ENCODE measurements at places on chromosomes 5 and 9. TPM values are rescaled to one million over a fixed set of nuclear protein-coding genes. Genes with fewer than 3 reads are reported as not detected.

GRCh38 chr5:90191352-90192045 is 218.1 kb downstream of the CETN3 start:
- DNase-seq = no peak

- peak; percentile 41 for DNase-seq
Measured at GRCh38 chr5:62306896-62307689, 1.1 kb downstream of the KIF2A start.

DNA sequence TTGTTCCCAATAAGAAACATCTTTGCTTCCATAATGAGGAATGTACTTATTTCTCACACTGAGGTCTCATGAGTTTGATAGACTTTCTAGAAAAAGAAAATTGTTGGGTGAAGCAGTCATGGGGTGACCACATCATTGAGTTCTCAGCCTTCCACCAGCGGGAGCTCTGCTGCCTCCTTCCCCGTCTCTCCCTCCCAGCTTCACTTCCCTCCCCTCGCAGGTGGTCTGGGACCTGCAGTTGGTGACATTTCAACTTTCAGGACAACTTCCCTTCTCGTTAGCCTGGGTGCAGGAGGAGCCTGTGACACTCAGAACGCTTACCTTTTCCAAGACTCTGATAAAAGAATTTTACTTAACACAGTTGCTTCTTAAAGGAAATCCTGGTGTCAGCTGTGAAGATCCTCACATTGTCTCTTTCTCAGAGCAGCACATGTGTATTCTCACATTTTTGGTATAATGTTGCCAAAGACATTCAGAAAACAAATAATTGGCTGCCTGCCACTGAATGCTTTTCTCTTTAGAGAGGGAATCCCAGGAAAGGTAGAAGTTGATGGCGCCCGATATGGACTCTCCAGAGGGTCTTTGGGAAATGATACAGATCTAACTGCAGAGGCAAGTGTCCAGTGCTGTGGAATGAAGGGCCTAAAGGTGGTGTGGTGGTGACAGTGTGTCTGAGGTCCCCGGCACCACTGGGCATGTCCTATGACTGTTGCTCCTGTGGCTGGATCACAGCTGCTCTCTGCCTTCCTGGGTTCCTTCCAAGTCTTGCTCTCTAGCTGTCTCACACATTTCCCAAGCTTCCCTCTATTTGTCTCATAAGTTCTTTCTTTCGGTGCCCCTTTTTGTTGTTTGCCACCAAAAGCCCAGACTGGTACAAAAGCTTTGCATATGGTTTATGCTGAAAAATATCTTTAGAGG is 238.1 kb downstream of the GAS1 start:
- DNase-seq = no peak

GRCh38 chr9:100160021-100160420 is 61.0 kb downstream of the INVS start:
- DNase-seq = no peak

DNA sequence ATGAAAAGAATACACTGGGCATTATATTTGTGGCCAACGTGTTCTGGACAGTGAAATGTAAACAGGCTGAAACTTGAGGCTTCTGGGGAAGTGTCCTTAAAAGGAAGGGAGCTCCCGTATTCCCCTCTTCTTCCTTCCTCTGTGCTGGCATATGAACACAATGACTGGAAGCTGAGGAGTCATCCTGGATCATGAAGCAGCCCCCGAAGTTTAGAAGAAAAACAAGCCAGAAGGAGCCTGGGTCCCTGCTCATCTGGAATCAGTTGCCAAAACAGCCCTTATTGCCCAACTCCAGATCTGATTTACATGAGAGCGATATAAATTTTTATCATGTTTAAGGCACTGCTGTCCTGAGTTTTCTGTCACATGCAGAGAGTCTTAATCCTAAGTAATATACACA is 65.4 kb upstream of the SLC1A1 start:
- DNase-seq = no peak

- DNase-seq = no peak
Measured at GRCh38 chr5:83042507-83042906, 34.7 kb downstream of the TMEM167A start.

DNA sequence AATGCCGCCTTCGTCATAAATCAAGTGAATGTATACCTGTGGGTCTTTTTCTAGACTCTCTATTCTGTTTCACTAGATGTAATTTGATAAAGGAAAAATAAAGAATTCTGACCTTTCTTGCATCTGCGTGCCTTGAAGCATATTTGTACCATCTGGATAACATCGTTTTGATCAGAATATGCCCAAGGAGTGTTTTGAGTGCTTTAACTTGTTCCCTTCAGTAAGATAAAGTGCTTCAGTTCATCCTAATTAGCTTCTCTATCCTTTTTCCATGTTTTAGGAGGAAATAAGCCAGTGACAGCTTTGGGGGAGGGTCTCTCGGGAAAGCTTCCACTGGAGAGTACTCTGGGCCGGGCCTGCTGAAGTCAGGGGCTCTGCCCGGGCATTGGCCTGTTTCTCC is 113.5 kb upstream of the DAP start:
- DNase-seq = no peak

DNA sequence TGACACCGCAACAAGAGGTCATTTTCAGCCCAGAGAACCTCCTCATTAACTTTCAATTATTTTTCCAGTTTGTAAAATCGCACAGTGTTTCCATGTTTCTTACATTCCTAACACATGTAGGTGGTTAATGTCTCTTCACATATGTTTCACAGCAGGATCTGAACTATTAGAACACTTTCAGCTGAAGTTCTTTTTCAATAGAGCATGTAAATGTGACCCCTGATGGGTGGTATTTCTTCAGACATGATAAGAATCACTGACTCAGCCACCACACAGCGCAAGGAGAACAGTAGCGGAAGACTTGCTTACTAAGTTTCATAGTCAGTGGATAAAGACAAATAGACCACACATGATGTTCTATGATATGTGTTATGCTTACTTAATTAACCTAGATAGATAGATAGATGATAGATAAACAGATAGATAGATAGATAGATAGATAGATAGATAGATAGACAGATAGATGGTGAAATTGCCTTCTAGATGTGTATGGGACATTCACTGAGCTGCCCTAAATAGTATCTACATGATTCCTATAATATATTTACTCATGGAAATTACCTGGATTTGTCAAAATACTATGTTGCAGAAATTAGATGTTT is 1992.1 kb upstream of the NUDT12 start:
- no peak for DNase-seq

DNA sequence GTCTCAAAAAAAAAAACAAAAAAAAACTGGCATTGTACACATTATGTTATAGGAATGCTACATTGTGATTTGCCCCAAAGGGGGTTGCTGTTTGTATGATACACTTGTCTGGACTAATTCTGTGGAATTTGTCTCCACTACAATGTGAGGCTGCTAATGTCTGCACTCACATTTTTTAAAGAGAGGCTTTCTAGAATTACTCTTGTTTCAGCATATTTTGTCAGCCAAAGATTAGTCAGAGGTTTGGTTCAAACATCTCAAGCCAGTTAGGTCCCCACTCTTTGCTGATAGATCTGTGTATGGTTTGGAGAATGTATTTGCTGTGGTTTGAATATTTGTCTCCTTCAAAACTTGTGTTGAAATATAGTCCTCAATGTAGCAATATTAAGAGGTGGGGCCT is 59.3 kb upstream of the ZNF169 start:
- no peak for DNase-seq

- peak; percentile 89 for DNase-seq
Measured at GRCh38 chr9:35489313-35490154, at the start of gene RUSC2. RUSC2 (plus strand) TSS chr9:35490111; CDS start chr9:35546522, 56,411 bp downstream.

GRCh38 chr5:96615223-96615622 is 47.0 kb upstream of the CAST start:
- no peak for DNase-seq

- no peak for DNase-seq
Measured at GRCh38 chr9:89078860-89079259, 87.6 kb downstream of the S1PR3 start.

DNA sequence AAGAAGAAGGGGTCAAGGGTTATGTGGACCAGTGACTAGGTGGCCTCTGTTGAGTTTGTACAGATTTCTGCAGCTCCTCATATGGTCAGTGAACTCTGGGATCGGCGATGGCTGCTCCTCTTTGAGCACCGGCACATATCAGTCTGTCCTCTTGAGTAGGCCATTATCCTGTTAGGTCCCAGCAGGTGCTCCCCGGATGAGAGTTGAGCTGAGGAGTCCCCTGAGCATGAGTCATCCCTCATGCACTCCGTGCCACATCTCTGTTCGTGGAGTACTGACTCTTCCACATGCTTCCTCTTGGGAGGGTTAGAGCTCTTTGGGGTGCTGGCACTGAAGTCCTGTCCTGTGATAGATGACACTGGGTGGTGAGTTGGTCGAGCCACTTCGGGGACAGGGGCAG is 143.7 kb downstream of the PTTG1 start:
- no peak for DNase-seq

- DNase-seq = no peak
Measured at GRCh38 chr5:154756009-154756867, 1.1 kb downstream of the LARP1 start.

The ANXA6 gene
- total RNA-seq = 98.7 TPM

The CCDC192 gene
- not detected for total RNA-seq

The SLC34A3 gene
- not detected for total RNA-seq

The NDUFA8 gene
- total RNA-seq = 60.7 TPM

The MAPK9 gene
- 39.7 TPM for total RNA-seq

The PCDHB2 gene
- total RNA-seq = 26.3 TPM

Data from H9 (cell line).